ENCODE measurements at places on chromosomes 11 and 22.

GRCh38 chr22:33837826-33838225 lies 82.5 kb downstream of the LARGE1 start:
- DNase-seq: no peak

DNA sequence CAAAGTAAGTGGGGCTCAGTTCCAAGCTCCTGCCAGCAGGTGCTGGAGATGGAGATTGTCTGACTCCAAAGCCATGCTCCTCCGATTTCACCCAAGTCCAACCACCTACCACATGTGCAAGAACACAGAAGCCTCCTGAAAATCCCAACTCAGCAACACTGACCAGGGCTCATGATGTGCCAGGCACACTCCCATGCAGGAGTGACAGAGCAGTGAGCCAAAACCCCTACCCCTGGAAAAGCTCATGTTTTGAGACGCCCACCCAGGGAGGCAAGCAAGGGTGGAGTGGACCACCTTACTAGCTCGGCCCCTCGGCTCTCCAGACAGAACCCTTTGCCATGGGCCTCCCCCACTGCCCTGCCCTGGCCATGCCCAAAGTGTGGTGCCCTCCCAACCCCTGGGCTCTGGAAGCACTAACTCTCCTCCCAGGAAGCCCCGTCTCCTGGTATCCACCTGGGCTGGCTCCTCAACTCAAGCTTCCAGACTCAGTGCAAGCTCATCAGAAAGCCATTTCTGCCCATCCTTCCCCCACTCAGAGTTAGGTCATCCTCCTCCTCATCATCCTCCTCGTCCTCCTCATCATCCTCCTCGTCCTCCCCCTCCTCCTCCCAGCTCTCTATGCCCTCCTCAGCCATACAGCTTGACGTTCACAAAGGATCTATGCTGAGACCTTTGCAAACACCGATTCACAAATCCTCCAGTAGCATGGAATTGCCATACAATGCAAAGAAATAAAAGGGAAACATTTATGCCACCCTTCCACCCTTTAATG lies 154.9 kb downstream of the MPPED1 start:
- no peak for DNase-seq

DNA sequence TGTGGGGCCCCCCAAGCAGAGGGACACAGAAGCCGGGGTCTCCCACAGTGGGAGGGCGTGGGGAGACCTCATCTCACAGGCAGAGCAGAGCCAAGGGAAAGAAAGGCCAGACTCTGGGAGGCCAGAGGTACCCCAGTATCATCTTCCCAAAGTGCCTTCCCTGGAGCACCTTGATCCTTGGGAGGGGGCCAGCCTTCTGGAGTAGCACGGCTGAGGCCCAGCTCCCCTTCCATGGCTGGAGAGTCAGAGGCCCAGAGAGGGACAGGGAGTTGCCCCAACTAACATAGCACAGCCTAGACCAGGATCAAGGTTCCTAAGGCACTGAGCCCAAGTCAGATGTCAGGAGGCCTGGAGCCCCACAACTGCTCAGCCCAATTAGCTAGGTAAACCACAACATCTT lies 50.6 kb downstream of the ELFN2 start:
- peak; percentile 8 for DNase-seq

DNA sequence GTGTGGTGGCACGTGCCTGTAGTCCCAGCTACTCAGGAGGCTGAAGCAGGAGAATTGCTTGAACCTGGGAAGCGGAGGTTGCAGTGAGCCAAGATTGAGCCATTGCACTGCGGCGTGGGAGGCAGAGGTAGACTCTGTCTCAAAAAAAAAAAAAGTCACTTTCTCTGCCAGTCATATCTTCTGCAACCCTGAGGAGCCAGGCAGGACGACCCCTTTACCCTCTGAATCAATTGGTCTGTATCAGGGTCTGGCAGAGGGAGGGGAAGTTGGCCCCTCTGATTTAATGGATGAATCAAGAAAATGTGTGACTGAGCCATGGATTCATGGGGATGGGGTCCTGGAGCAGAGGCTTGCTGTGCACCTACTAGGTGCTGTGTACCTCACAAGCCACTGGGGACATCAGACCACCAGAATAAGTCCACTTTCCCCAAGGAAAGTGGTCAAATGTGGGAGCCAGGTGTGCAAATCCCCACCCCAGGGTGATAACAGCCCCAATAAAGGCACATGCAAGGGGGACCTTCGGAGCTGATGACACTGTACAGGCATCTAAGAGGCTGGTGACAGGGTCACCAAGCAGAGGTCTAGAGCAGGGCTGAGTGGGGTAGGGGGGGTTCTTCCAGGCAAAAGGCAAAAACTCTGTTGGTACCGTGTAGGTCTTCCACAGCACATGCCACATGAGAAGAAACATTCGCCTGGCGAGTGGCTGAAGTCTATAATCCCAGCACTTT lies 29.0 kb downstream of the TXN2 start:
- no peak for DNase-seq

DNA sequence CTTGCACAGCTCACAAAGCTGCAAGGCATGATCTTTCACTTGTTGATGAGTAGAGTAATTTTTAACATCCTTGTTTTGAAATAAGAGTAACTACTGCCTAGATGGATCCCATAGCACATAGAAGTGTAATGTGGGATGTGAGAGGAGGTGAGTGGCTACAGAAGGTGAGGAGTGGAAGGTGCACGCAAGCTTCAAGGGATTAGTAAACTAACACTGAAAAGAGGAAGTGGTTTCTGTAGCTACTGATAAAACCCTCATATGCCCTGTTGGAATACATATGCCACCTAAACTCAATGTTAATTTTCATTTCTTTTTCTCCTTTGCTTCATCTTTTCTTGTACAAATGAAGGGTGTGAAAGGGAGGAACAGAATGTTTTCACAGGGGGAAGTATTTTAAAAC lies 22.0 kb upstream of the CTSC start:
- no peak for DNase-seq

GRCh38 chr11:112806876-112807275 lies 154.3 kb upstream of the NCAM1 start:
- DNase-seq: no peak

DNA sequence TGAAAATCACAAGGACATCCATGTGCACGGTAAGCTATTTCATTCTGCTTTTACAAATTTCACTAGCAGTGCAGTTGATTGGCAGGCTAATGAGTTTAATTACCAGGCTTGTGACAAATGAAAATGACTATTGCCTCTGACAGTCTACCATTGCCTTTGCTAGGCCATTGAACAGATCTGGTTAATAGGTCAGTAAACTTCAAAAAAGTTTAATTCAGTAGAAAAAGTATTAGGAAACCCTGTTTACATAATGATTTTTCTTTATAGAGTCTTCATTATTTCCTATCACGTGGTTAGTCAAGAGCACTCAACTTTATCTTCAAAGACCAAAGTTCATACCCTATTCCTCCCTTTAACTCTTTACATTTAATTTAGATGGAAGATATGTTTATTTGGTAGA lies 77.0 kb downstream of the PRMT3 start:
- no peak for DNase-seq

DNA sequence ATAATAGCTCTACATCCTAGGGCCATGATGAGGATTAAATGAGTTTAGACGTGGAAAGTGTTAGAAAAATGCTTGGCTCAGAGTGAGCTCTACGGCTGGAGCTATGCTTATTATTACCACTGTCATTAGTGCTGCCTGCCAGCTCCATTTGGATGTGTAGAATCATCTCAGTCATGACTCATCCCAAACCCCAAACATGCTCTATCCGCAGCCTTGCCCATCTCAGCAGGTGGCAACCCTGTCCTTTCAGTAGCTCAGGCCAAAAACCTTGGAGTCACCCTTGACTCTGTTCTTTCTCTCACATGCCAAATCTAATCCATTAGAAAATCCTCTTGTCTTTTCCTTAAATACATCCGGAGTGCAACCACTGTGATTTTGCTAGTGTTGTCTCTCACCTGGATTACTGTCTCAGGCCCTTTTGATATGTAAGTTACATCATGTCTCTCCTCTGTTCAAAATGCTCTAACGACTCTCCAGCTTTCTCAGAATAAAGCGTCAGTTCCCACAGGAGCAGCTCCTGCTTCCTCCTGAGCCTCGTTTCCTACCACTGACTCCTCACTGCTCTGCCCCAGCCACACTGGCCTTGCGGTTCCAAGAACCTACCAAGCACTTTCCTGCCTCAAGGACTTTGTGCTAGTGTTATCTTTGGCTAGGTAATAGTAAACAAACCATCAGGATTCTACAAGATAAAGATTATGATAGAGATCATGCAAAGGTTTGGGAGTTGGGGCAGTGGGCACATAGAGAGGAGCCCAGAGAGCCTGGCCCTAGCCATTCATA lies 10.5 kb upstream of the CHRM1 start:
- no peak for DNase-seq

DNA sequence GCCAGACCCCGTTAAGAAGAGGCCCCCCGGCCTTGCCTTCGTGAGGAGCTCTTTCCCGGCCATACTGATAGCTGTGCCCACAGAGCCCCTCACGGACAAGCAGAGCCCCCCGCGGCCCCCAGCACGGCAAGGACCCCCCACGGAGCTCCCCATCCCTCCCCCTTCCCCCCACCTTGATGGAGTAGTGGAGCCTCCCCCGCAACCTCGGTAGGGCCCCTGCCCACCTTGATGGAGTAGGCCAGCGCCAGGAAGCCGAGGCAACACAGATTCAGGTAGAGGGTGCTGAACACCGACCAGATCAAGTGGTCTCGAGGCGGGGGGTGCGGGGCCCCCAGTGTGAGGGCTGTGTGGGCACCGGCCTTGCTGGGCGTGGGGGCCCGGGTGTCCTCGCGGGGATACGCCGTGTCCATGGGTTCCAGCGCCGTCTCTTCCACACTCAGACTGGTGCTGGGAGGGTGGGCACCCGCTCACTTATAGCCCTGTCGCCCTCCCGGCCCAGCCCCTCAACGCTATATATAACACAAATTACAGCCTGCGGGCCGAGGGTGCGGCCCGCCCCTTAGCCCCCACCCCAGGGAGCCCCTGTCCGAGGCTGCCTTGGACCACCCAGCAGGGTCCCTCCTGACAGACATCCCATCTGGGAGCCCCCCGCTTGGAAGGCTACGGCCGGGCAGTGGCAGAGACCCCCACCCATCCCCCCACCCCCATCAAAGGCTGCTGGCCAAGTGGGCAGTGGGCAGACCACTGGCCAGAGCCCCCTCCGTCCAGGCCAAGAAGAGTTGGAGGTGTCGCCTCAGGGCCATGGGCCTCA lies at the start of gene IFITM5:
Gene IFITM5, minus strand, starts transcription at position 446 of the 811 bp plus-strand sequence. Its CDS starts 36 bp downstream, at position 410.
- DNase-seq: no peak

- DNase-seq: peak; percentile 18
Measured at GRCh38 chr11:73950869-73951710, at the start of gene DNAJB13. Gene DNAJB13 (plus strand): TSS chr11:73951026. CDS start chr11:73951070, 44 bp downstream.

GRCh38 chr11:117371453-117371852 lies 43.8 kb downstream of the CEP164 start:
- no peak for DNase-seq

Data from adipocyte (in vitro differentiated cells).